ENCODE measurements at places on chromosomes 1 and 21.

GRCh38 chr1:157085421-157085820 is 14.2 kb downstream of the ETV3L start:
- DNase-seq: no peak

- no peak for DNase-seq
Measured at GRCh38 chr1:245938046-245938435, 569.0 kb downstream of the SMYD3 start.

DNA sequence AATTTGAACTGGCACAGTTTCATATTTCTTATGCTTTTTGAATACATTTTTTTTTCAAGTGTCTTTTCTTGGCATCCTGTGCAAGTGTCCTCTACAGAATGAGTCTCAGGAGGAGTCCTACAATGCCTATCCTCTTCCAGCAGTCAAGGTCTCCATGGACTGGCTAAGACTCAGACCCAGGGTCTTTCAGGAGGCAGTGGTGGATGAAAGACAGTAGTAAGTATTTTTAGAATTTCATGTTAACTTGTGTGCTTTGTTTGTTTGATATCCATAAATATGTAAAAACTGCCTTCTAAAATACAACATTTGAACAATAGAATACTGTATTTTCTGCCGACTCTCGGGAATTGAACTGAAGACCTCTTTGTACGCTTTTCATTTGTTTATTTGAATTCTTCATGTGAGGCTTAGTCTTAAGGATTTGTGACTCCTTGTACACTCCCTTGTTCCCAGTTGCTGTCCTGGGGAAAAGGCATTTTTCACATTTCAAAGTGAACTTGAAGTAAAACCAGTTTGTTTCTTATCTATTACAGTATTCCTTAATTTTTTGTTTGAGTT is 56.6 kb downstream of the NCF2 start:
- DNase-seq: no peak

GRCh38 chr1:221309723-221310122 is 430.5 kb downstream of the HLX start:
- DNase-seq: no peak

DNA sequence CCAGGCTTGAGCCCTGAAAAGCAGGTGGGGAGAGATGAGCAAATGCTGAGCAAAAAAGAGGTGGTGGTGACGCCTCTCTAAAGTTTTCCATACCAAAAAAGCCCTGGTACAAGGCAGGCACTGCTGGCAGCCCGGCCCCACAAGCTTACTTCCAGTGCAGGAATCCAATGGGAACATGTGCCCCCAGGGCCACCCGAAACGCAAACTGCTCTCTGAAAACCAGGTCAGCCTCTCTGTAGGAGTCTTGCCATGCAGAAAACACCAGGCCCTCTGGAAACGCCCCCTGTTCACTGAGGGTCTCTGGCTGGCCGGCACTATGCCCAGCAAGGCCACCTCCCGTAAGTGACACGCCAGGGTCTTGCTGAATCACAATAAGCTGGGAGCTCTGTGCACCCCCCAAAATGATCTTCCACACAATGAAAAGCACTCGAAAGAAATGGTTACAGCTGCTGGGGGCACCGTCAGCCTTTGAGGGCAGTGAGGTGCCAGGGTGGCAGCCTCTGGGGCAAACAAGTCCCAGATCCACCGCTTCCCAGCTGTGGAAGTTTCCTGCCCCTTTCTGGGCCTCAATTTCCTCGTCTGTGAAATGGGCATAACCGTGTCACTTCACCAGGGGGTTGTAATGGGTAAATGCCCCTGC is 170.5 kb downstream of the TOMM20 start:
- no peak for DNase-seq

DNA sequence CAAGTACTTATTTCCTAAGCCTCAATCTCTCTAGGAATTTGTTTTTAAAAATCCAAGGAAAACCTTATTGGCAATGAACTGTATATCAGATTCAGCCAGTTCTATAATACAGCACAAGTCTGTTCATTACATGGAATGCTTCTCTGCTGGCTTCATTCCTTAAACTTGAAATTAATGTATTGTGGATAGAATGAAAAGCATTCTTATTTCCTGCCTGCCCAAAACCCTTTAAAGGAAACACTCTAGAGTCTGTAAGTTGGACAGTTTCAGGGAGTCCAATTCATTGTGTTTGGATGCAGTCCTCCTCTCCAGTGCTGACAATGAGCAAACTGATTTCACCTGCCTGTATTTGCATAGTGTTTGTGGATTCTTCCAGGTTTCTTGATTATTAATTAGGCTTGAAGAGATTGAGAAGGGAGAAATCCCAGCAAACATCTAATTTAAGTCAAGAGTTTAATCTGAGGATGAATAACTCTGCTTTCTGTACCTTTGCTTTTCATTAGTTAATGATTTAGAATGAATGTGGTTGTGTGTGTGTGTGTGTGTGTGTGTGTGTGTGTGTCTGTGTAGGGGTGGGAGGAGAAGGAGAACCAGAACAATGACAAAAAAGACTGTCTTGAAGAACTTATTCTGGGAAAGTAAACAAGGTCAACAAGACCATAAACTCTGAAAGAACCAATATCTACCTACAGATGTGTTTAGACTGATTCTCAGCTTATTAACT is 61.2 kb downstream of the CACHD1 start:
- no peak for DNase-seq

DNA sequence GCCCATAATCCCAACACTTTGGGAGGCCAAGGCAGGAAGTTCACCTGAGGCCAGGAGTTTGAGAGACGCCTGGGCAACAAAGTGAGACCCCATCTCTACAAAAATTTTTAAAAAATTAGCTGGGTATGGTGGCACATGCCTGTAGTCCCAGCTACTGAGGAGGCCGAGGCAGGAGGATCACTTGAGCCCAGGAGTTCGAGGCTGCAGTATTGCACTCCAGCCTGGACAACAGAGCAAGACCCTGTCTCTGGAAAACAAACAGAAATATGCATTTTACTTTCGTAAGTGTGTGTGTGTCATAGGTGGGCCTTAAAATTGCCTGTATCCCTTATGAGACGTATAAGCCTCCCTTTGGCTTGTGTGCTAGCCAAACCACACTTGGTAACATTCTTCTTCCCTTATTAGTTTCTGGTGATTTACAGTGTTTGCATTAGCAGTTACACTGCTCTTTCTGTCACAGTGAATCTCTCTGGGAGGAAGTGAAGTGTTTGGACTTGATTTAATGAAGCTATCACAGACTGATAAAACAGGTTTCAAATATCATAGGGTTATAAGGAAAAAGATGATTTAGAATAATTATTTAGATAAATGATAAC is 48.9 kb upstream of the KIF26B start:
- no peak for DNase-seq

GRCh38 chr1:151838222-151839081 is 1.2 kb downstream of the C2CD4D start:
- DNase-seq: no peak

GRCh38 chr1:25700144-25700523 is 83.5 kb downstream of the MAN1C1 start:
- no peak for DNase-seq

GRCh38 chr1:240833075-240833474 is 221.1 kb upstream of the GREM2 start:
- no peak for DNase-seq

GRCh38 chr1:90162216-90162615 is 167.3 kb downstream of the ZNF326 start:
- DNase-seq: no peak

GRCh38 chr21:38820471-38821239 is 14.9 kb downstream of the ETS2 start:
- no peak for DNase-seq

DNA sequence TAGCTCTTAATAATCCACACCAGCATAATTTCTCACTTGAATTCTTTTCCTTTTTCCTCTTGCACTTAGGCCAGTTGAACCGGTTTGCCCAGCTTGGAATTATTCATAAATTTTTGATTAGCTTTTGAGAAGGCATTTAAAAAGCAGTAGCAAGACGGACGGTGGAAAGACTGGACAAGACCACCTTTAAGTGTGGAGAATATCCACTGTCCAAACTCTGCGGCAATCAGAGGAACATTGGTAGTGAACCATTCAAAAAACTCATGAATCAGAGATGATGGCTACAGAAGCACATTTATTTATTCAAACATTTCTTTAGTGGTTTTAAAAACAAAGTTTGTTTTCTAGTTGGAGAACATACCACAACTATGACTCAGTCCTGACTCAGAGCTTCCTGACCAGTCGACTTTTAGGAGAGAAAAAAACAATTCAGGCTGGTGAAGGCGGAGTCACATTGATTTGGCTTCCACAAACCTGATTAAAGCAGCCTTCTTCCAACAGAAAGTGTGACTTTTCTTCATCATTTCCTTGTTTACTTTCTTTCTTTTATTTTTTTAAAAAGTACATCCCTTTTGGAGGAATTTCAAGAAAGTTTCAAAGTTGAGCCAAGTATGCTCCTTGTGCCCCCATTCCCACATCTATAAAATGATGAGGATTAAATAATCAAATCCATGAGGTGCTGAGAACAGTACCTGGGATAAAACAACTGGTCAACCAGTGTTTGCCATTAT is 128.8 kb downstream of the ADSS2 start:
- DNase-seq: peak; percentile 49

DNA sequence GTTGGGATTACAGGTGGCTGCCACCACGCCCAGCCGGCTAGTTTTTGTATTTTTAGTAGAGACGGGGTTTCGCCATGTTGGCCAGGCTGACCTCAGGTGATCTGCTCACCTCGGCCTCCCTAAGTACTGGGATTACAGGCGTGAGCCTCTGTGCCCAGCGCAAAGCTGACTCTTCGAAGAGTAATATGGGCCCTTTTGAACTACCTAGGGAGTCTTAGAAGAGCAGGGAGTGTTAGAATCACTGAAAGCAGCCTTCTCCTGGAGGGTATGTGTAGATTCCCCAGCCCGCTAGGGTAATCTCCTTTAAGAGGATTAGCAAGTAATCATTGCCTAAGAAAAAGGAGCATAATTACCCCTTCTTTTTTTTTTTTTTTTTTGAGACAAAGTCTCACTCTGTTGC is 6.5 kb upstream of the MAST2 start:
- no peak for DNase-seq

DNA sequence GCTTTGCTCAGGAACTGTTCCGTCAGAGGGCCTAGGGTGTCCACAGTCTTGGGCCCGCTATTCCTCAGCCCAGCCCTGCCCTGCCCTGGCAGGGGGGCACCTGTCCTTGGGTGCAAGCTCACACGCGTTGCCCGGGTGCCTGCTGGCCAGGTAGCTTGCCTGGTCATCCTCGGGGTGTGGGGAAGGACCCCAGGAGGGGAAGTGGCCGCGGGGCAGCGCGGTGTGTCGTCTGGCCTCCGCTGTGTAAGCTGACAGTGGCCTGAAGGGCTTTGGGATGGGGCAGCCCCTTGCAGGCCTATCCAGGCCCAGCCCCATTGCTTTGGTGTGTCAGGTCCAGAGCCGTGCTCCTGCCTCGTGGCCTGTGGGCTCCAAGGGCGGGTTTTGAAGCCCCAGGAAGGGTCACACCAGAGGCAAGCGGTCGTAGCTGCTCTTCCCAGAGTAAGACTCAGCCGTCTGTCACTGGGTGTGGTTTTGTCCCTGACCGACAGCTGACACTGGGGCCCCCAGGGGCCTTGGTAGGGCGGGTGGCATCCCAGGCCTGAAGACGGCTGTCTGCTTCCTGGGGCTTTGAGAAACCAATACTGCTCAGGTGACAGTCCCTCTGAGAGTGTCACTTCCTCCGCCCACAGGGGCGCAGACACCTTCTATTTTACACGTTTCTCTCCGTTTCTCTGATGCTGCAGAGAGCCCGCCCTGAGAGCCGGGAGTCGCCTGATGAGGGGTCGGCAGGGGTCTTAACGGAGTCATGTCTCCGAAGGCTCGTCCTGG is 72.1 kb downstream of the SKI start:
- no peak for DNase-seq

DNA sequence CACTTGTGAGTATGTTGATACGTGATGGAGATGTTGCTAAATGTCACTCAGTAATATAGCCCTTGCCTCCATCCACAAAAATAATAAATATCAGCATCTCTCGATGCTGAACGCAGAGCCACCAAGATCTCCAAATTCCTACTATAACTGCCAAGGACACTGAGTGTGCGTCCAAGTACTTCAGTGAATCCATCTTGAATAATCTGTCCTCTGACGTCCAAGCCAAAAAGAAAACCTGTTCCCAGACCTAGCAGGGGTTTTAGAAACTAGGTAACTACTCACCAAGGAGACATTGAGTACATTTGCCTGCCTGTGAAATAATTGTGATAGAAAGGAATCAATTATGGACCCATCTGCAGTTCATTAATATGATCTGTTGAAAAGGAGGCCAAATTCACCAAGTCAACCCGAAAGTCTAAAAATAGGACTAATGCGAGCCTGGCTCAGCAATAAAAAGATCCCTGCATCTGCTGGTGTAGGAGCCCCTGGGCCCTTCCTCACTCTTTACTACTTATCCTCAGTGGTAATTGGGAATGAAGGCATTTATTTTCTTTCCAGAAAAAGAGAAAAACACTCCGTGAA is 226.9 kb upstream of the IRF2BP2 start:
- no peak for DNase-seq

GRCh38 chr1:32719681-32720275 is 17.2 kb upstream of the SYNC start:
- DNase-seq: no peak

- DNase-seq: no peak
Measured at GRCh38 chr1:18191481-18192155, 84.0 kb downstream of the IGSF21 start.

DNA sequence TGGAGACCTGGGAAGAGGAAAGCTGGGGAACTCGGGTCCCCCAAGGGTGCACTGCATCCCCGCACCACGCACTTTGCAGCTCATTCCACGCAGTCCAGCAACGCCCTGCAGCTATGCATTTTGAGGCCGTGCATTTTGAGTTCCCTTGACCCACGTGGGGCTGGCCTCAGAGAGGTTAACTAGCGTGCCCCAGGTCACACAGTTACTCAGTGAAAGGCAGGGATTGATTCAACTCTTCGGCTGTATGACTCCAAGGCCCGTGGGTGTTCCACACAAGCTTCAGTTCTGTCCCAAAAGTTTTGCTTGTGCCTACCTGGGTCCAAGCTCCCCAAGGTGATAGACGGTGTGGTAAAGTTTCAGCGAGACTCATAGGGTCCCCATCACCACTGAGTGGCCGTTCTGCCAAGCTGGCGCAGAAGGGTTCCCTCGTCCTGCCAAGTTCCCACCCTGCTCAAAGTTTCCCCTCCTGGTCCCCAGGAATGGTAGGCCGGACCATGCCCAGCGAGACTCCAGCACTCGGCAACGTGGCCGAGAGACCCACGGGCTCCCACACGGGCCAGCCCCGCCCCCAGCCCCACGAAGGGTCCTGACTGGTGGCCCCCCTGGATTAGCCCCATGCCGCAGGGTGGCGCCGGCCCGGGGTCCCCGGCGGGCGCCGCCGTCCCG is 611 bp downstream of the HSPG2 start:
- DNase-seq: no peak

- no peak for DNase-seq
Measured at GRCh38 chr21:33931799-33932390, 16.3 kb upstream of the ATP5PO start.

DNA sequence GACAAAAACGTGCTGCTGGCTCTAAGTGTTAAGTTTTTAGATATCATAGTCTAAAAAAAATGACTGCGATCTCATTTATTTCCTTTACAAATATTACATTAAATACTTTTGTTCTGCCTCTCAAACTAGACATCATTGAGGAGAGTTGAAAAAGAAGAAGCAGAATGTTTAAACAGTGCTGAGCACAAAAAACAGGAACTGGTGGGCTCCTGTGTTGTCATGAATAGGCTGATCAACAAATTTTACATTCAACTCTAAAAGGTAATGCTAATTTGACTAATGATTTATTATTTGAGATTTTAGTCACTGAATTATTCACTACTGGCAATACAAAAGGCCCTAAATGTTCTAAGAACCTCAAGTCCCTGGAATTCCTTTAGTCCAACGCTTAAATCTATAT is 66.1 kb downstream of the GPATCH2 start:
- DNase-seq: no peak

GRCh38 chr1:40049725-40050124 is 9.2 kb downstream of the CAP1 start:
- peak; percentile 17 for DNase-seq

GRCh38 chr1:204123376-204123775 is 28.5 kb downstream of the ETNK2 start:
- DNase-seq: no peak

Measured in osteocyte (in vitro differentiated cells).